ENCODE measurements at places on chromosomes 4 and X. TPM values are rescaled to one million over a fixed set of nuclear protein-coding genes. Genes with fewer than 3 reads are reported as not detected.

The SLITRK4 gene
- 41.0 TPM for total RNA-seq

The SPANXD gene
- not detected for total RNA-seq

The SCML1 gene
- total RNA-seq: 8.7 TPM

The PF4V1 gene
- total RNA-seq: not detected

The ACE2 gene
- total RNA-seq: not detected

The PPEF2 gene
- 2.2 TPM for total RNA-seq

The TCEAL6 gene
- 71.2 TPM for total RNA-seq

The TMPRSS11E gene
- not detected for total RNA-seq

The NAP1L2 gene
- total RNA-seq: 155 TPM

The BMP15 gene
- total RNA-seq: not detected

The ZBED1 gene
- 35.4 TPM for total RNA-seq
